ENCODE measurements at places on chromosomes 5 and 9.

DNA sequence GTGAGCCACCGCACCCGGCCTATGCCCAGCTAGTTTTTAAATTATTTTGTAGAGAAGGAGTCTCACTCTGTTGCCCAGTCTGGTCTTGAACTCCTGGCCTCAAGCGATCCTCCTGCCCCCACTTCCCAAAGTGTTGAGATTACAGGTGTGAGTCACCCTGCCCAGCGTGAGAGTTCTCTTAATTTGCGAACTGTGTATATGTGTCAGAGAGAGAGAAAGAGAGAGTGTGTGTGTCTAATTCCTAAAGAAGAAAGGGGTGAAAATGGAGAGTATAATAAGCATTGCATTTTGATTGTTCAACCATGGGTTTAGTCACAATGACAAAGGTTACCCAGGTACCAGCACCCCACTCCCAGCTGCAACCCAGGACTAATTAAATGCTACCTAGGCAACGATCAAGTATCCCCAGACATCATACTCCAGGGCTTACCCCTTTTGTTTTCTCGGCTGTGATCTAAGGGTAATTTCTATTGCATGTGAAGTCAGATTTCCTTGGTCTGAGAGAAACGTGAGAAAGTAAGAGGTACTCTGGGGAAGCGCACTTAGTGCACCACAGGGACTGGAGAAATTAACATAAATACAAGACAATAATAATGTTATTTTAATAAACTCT, 16.6 kb downstream of the MAP1B start:
- DNase-seq, result no peak

DNA sequence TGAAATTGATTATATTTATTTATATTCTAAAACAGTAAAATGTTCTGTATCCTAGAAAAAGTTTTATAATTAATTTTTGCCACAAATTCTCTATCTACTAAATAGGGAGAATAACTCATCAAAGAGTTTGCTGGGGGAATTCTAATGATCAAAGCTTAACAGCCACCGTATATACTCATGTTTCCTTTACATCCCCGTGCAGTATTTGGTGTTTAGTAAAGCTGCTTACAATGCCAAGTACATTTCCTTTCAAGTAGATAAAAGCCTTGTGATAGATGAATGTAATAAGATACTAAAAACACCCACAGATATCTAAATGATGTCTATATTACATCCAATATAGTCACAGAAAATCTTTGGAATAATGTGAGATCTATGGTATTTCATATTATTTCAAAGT, 312.2 kb downstream of the HCN1 start:
- DNase-seq, result no peak

DNA sequence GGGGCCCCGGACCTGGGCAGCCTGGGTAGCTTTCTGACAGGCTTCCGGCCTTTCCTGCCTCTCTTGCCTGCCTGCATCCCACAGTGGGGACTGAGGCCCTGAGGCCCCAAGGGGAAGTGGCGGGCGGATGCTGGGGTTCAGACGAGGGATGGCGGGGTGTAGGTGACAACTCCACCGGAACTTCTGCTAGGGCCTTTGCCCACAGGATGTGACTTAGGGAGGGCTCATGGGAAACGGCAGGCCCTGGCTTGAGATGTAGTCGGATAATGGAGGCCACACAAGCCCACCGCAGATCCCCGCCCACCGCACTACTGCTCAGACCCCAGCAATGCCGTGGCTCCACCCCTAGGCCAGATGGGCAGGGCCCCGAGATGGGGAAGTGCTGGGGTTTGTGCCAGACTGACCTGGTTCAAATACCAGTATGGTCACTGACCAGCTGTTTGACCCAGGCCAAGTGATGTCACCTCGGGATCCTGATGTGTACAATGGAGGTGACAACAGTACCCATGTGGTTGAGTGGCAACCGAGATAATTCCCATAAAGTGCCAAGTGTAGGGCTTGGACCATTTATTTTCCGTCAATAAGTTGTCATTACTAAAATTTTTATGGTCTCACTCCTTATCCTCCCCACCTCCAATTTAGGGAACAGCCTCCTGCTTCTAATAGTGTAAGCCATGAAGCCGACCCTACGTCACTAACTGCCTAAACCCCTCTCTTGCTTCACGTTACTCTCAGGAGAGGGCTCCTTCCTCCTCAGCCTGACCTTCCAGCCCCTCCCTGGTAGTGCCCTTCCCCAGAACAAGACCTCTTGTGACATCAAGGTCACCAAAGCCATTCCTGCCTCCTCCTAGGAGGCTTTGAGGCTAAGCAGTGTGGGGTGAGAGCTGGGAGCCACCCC, 2.5 kb upstream of the CDK9 start:
- no peak for DNase-seq

DNA sequence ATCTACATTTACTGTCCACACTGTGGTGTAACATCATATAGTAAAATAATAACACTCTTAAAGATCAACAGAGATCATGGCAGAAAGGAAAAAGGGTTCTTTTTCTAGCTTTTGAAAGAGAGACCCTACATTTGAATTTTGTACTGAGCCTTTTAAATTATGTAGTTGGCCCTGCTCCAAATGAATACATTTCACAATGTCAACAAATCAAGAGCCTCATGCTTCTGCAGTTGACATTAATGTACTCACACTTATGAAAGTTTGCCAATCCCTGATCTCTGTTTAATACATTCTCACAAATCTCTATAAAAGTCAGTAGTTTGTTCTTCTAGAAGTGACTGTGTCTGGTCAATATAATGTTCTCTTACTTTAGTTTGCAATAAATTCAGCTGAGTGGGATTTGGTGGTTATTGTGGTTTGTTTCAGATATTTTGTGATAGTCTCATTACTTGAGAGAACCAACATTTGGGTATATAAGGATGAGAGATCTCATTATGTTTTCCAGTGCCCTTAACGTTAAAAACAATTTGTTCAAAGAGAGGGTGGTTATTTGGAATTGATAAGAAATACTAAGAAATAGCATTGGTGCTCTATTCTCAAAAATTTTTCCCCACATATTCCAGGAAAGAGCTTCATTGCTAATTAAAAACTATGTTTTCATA, 277.8 kb upstream of the FTMT start:
- DNase-seq, result no peak
